ENCODE measurements at places on chromosomes 13 and 19.

DNA sequence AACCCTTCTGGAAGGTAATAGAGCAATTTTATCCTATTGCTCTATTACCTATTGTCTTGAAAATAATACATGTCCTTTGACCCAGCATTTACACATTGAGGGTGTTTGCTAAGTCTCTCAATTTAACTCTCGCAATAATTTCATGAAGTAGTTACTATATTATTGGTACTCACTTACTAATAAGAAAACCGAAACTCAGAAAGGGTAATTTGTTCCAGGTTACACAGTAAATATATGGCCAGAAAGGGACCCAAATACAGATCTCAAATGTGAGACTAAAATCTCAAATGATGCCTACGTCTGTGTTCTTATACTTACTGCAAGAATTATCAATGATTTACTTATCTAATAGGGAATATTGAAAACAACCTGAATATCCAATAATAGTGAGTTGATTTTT, 29.7 kb upstream of the FAM216B start:
- no peak for DNase-seq

GRCh38 chr19:52603558-52604207, 33.6 kb downstream of the ZNF701 start:
- DNase-seq, result no peak

GRCh38 chr13:50512474-50513299, 330.8 kb downstream of the DLEU7 start:
- no peak for DNase-seq

DNA sequence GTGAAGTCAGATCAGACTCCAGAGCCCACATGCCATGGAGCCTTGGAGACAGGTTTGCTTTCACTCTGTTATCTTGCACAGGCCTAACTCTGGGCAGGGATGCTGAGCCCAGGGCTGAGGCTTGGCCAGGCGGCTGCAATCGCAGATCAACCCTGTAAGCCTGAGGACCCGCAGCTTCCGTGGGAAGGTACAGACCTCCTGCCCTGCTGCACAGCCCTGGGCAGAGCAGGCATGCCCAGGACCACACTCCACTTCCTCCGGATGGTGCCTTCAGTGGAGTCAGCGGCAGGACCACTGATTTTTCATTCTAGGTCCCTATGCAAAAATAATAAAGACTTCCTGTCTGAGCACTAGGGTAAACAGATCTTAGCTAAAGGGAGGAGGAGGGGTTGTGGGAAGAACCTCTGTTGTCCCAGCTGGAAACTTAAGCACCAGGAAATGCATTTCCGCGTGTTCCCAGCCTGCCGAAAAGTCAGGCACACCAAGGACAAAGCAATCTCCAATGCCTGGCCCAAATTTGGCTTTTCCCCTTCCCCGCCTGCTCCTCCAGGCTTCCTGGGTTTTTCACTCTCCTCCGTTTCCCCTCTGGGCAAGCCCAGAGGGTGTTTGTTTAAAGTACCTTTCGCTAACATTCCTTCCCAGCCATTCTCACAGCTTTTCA, 87.3 kb downstream of the KCTD15 start:
- DNase-seq, result no peak

DNA sequence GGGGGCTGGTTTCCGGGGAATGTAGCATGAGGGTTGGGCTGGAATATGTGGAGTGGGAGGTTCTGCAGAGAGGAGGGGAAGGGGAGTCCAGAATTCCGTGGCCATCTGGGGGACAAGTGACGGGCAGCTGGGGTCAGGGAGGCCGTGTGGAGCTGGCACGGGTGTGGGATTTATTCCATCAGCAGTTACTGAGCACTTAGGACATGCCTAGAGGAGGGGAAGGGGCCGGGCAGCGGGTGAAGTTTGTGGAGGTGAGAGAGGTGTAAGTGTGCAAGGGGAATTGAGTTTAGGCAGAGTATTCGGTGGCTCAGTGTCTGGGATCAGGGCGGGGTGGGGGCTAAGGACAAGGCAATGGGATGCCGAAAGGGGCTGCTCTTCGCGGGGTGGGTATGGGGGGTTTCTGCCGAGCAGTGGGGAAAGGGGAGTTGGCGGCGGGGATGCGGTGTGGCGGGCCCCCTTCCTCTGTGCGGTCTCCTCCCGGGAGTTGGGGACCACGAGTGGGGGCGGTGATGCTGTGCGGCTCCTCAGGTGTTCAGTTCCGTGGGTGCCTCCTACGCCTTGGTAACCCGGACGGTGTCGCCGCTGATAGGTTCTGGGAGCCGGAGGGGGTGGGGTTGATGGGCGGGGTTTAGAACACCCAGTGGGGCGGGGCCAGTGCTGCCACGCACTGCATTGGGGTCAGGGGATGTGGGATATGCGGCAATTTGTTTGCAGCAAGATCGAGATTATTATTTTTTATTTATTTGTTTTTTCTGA, 5.4 kb downstream of the CCDC61 start:
- DNase-seq, result peak; percentile 64

Measured in activated CD8-positive, alpha-beta memory T cell treated with anti-CD3 and anti-CD28 coated beads for 4 hours (primary cell).